Naive B cell (primary cell): ENCODE measurements at places on chromosomes 1 and 21.

GRCh38 chr1:104029456-104029970 lies 279.8 kb downstream of the AMY1C start:
- DNase-seq: no peak

DNA sequence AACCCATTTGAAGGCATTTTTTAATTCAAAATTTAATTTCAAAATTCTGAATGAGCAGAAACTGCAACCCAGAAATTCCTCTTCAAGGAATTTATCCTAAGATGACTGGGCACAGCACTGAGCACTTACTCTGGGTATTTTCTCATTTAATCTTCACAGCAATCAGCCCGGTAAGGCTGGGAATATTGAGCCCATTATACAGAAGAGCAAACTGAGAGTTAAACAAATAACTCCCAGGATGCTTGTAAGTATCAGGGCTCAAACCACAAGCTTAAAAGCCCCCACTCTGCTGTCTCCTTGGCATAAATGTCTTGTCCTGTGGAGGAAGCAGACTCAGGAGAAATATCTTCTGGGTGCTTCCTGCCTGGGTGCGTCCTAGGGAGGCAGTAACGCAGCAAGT lies 53.0 kb upstream of the SPOCD1 start:
- no peak for DNase-seq

DNA sequence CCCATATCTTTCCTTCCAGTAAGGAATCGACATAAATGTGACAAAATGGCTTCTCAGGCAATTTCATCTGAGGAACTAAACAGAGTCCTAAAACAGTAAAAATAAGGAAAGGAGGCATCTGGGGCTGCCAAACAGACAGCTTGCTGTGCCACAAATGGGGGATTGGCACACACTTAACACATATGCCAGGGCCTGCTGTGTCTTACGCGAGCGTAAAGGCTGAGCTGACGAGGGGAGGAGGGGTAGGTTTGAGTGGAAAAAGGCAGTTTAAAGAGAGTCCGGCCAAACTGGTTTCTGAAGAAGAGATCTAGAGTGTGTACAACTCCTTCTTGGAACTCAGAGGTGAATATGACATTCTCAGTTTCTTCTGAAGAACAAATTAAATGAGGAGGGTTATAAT lies 244.1 kb upstream of the MAP1LC3C start:
- no peak for DNase-seq

GRCh38 chr1:20588634-20589225 lies at the start of gene CDA:
Gene CDA, plus strand, starts transcription at chr1:20589097. Its CDS starts 33 bp downstream, at chr1:20589130.
- no peak for DNase-seq

DNA sequence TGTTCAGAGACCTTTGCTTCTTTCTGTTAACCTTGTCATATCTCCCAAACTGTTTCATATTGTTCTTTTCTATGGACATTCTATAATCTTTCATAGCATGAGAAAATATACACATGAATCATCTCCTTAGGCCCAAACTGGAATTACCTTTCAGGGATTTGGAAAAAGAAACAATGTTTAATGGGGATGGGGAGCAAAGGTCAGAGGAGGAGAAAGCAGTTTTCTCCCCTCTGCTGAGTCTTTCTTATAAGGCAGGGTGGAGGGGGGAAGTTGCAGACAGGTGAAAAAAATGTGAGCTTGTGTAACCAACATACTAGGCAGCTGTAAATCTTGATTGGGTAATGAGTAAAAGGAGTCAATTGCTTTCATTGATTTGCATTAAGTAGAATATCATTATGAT lies 164.1 kb downstream of the BRINP2 start:
- DNase-seq: no peak

GRCh38 chr1:160996178-160996577 lies 24.8 kb downstream of the F11R start:
- no peak for DNase-seq

GRCh38 chr1:213883618-213884017 lies 104.2 kb upstream of the PROX1 start:
- DNase-seq: no peak

- DNase-seq: no peak
These were observed 40.0 kb upstream of the ATP2B4 start for GRCh38 chr1:203586496-203587081.

GRCh38 chr1:160149716-160150115 lies 1.7 kb upstream of the ATP1A4 start:
- no peak for DNase-seq

GRCh38 chr1:14090062-14090461 lies 390.1 kb downstream of the PRDM2 start:
- DNase-seq: no peak

GRCh38 chr1:224852901-224853568 lies 76.4 kb upstream of the DNAH14 start:
- no peak for DNase-seq

GRCh38 chr1:11880181-11880575 lies 21.4 kb upstream of the NPPB start:
- DNase-seq: no peak

DNA sequence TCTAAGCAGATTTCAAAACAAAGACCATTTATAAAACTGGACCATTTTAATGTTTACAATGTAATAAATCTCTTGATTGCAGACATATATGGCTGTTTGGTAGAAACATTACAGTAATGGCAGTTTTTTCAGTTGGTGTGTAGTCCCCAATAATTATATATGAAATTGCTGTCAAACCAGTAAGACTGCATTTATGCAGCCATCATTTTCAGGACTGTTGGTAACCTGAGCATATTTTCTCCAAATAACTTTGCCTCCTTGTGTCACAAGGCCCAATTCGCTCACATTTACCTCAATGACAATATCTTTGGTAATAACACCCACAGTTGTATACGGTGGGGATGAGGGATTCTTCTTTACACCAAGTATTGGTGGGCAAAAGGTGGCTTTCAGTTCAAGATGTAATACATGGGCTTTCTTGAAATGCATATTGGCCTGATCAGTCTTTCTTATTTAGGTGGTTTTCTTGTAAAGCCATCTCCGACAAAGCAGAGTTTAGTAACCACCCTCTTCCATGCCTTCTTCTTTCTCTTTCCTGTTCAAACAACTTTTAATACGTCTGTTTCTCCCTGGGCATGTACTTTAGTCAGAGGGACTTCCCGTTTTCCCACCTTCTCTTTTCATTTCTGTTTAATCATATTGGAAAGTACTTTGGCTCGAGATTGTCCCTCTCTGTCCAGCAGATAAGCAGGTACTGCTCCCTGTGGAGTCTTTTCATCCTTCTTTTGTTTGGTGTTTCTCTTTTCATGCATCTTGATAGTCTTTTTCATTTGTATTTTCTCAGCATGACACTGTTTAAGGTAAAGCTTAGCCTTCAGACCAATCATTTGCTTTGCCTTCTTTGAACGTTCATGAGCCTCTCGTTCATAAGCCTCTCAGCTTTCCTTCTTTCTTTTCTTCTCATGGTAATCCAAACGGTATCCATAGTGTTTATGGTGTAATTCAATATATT lies 30.4 kb downstream of the ATP2B4 start:
- DNase-seq: no peak

- DNase-seq: no peak
These were observed 47.2 kb upstream of the PRMT6 start for GRCh38 chr1:107009281-107009680.

- DNase-seq: no peak
These were observed 4.3 kb upstream of the CLEC20A start for GRCh38 chr1:178500936-178501554.

GRCh38 chr1:8017495-8018197 lies 8.5 kb downstream of the ERRFI1 start:
- DNase-seq: no peak

GRCh38 chr21:45303091-45303615 lies 15.5 kb upstream of the POFUT2 start:
- no peak for DNase-seq

GRCh38 chr1:220084460-220084859 lies 5.1 kb downstream of the BPNT1 start:
- no peak for DNase-seq

DNA sequence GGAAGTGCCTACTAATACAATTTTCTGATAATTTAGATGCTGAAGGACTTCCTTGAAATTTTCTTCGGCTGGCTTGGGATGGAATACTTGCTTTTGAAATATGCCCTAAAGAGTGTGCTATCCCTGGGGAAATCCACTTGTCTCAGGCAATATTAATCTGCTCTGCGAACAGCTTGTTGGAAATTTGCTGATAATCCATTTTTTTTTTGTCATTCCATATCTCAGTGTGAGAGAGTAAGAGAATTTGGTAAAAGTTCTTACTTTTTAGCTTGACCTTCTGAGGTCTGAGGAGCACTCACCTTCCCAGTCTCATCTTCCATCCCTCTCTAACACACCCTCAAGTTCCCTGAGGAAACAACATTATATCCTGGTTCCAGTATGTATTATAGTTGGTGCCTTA lies 36.8 kb downstream of the DNAJC6 start:
- no peak for DNase-seq

- DNase-seq: no peak
These were observed 1.5 kb downstream of the ATP1A1 start for GRCh38 chr1:116374353-116375147.

DNA sequence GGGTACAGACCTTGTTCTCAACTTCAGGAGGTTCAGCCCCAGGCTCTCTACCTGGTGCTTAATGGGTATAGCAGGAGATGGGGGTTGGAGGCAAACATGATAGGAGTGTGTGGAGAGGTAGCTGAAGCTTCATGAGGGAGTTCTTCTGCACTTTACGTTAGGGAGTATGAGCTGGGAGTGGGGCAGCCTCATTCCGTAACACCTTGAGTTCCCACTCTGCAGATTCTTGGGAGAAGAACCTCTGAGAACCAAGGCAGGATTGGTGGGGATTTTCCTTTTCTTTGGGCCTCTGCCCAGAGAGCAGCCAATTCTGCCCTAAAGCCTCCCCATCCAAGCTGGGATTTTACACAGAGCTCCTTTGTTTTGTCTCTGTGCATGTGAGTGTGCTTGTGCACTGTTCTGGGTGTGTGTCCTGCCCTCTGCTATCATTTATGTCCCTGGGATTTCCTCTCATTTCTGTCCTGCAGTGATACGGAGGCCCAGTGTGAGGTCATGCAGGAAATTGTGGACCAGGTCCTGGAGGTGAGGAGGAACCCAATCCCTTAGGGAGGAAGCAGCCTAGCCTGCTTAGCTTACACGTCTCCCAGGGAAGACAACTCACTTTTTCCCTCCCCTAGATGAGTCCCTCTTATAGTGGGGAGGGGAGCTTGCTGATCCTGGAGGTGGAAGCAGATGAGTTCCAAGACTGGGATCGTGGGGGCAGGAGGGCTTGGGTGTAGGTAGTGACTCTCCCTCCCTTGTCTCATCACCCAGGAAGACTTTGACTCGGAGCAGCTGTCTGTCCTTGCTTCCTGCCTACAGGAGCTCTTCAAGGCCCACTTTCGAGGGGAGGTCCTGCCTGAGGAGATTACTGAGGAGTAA lies 11.6 kb upstream of the SLC27A3 start:
- no peak for DNase-seq

DNA sequence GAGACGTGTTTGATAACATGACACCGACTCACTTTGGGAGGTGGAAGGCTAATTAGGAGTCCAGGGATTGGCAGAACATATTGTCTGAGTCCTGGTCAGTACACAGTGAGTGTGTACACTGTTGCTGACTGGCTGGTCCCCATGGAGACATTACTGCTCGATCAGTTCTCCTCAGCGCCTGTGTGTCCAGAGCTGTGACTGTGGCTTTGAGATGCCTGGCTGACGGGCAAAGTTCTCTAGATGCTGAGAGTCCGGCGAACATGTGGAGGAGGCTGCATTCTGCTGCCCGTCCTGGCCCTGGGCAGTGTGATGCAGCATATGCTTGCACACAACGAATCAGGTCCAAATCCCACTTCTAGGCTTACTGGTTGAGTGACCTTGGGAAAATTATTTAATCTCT lies 280.1 kb upstream of the ST6GALNAC5 start:
- DNase-seq: no peak

DNA sequence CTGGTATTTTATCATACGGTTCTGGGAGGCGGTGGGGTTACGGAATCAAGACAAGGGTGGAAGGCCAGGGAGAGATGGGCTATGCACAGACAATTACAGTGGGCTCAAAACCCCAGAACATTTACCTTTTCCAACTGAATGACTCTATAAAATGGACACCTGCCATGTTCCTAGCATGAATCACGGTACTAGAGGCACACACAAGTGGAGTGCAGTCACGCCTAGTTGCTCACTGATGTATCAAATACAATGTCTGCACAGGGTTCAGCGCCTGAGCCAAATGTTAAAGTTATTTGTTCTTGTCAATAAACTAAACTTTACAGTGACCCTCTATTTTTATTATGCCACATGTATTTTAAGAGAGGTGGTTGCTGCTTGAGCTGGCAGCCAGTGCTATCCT lies 121.4 kb downstream of the ATG4C start:
- no peak for DNase-seq

GRCh38 chr1:54995013-54995760 lies 3.5 kb upstream of the BSND start:
- no peak for DNase-seq

- no peak for DNase-seq
These were observed 19.6 kb upstream of the NCF2 start for GRCh38 chr1:183609759-183610452.

GRCh38 chr1:245621589-245621988 lies 466.8 kb downstream of the KIF26B start:
- no peak for DNase-seq

- peak; percentile 39 for DNase-seq
These were observed 19.2 kb downstream of the WDTC1 start for GRCh38 chr1:27253596-27253995.

DNA sequence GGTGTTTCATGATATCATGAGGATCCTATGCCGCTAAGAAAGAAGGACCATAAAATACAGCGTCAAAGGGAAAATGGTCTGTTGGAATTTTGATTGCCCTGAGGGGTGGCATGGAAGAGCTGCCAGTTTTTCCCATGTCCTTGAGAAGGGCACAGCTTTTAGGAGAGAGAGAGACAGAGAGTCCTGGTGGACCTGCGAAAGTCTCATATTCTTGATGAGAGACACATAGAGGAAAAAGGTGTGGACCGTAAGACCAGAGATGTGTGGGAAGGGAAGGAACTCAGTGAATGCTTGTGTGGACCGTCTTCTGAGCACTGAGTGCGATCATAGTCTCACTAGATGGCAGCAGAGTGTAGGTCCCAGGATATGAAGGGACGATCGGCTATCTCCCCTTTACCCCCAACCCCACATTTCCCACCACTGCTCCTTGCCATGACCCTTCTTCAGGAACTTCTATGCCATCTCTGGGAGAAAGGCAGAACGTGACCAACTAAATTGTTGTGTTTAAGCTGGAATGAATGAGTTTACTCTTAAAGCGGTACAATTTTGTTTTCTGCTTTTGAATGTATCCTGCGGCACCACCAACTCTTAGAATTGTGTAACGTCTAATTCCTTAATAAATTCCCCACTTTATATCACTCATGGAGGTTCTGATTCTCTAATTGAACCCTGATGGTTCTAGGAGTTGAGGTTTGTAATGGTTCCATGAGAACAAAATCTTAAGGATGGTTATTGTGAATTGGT lies 117.7 kb downstream of the CTH start:
- DNase-seq: no peak

DNA sequence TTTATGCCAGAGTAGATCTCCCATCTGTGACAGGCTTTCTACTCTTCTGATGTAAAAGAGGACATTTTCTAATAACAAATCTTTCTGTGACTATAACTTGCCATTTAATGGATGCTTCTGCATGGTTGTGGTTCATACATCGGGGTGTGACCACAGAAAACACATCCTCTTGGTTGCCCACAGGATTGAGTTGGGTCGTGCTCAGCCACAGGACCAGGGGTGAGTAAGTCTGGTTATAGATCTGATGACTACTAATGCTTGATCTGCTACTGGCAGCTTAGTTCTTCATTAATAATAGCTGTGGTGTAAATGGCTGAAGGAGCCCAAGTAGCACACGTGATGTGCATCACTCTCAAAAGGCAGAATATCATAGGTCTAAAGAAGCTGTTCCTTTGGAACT lies 328.2 kb downstream of the RWDD3 start:
- no peak for DNase-seq
